ENCODE measurements at places on chromosomes 7 and 10.

DNA sequence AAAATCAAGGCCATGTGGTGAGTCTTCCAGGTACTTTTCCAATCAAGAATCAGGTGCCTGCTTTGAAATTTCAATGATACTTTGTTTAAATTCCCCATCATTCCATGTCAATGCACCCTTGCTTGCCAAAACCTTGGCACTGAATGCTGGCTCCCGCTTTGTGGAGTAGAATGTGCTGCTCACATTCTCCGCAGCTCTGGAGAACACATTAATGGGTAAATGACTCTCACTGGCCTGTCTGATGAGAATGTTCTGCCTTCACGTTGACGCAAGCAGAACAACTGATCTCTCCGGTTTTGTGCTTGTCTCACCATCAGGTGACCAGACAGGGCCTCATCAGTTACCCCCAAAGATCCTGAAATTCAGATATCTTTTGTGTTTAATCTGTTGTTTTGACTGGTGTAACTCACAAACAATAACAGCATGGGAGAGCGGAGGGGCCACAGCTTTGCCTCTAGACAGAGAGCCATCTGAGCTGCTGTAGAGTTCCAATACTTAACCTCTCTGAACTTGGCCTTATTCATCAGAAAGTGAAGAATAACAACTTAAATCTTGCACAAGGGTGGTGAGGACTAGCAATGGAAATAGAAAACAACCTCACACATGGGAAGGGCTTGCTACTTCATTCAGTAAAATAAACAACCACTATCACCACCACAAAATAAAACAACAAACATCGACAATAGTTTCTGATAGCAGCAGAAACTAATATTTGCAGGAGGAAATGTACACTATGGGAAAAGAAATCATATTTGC, 276.9 kb upstream of the IGFBP3 start:
- no peak for DNase-seq

- DNase-seq: no peak
Observed at GRCh38 chr7:24869572-24869971, 110.4 kb downstream of the OSBPL3 start.

- no peak for DNase-seq
Observed at GRCh38 chr10:17650416-17650815, 6.5 kb downstream of the STAM start.

- DNase-seq: no peak
Observed at GRCh38 chr10:86269332-86269731, 97.3 kb downstream of the GRID1 start.

GRCh38 chr7:129067943-129068548, 13.1 kb upstream of the TNPO3 start:
- DNase-seq: no peak

DNA sequence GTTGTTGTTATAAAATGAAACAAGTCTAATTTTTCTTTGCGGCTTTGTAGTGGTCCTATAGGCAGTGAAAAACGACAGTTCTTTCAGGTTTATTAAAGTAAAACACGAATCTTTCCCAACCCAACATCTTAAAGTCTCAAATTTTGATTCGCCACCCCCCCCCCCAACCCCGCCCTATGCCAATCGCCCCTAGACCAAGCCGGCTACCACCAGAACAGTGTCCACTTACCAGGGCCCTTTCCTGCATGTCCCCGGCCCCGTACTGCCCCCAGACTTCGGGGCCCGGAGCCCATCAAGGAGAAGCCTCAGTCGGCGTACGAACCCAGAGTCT, 335 bp upstream of the CHCHD1 start:
- no peak for DNase-seq
